ENCODE measurements at places on chromosomes 2 and 18. TPM values are rescaled to one million over a fixed set of nuclear protein-coding genes. Genes with fewer than 3 reads are reported as not detected.

DNA sequence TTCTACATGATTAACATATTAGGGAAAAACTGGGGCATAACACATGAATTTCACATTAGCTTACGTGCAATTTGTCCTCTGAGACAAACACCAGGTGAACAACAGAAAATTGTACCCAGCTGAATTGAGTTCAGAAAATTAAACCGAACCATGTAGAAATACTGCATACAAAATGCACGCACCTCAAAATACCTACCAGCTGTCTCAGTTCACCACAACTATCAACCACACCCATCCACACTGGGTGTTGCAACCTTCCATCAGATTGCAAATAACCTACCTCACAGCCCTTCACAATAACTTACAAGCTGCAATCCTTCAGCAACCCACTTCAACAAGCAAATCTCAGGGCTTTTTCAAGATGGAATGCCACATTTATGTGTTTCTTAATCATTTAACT lies 55.9 kb downstream of the UNC50 start:
- no peak for DNase-seq

DNA sequence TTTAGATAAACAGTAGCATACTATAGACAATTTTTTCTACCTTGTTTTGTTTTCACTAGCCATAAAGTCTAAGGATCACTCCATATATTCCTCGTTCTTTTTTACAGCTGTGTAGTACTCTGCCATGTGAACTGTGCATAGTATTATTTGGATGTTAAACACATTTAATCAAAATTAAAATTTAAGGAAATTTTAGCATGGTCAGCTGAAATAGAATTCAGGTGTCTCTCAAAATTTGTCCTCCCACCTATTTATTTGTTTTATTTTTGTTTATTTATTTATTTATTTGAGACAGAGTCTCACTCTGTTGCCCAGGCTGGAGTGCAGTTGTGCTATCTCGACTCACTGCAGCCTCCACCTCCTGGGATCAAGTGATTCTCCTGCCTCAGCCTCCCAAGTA lies 46.4 kb upstream of the AAK1 start:
- no peak for DNase-seq

GRCh38 chr2:45184606-45185005 lies 175.4 kb upstream of the SIX2 start:
- no peak for DNase-seq

GRCh38 chr2:12617366-12617765 lies 99.4 kb upstream of the TRIB2 start:
- no peak for DNase-seq

GRCh38 chr18:79687806-79688205 lies 8.2 kb downstream of the CTDP1 start:
- no peak for DNase-seq

DNA sequence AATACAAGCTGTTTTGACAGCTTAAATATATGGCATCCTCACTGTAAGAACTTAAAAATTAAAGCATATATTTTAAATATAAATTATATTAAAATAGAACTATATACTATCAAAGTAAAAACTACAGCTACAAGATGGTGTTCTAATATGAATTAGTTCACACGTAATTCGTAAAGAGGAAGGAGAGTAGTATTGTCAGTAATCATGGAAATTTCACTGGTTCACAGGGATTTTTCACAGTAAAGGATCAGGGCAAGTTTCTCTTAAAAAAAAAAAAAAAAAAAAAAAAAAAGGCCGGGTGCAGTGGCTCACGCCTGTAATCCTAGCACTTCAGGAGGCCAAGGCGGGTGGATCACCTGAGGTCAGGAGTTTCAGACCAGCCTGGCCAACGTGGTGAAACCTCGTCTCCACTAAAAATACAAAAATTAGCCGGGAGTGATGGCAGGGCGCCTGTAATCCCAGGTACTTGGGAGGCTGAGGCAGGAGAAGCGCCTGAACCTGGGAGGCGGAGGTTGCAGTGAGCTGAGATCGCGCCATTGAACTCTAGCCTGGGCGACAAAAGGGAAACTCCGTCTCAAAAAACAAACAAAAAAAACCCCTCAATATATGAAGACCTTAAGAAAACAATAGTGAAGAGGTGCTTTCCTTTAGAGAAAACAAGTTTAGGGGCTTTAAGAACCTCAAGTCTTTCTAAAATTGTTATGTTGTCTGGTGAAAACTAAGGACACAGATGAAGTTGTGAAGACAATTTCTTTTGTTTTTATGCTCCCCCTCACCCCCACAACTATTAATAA lies 32.5 kb downstream of the PNO1 start:
- no peak for DNase-seq

GRCh38 chr2:95296880-95297487 lies at the start of gene KCNIP3:
Gene KCNIP3, plus strand, starts transcription at chr2:95297347. Its CDS starts 92 bp downstream, at chr2:95297439.
- no peak for DNase-seq

- DNase-seq, result no peak
Observed at GRCh38 chr18:74012954-74013630, 134.5 kb downstream of the FBXO15 start.

GRCh38 chr2:195659114-195659513 lies 2.1 kb downstream of the SLC39A10 start:
- DNase-seq, result no peak

DNA sequence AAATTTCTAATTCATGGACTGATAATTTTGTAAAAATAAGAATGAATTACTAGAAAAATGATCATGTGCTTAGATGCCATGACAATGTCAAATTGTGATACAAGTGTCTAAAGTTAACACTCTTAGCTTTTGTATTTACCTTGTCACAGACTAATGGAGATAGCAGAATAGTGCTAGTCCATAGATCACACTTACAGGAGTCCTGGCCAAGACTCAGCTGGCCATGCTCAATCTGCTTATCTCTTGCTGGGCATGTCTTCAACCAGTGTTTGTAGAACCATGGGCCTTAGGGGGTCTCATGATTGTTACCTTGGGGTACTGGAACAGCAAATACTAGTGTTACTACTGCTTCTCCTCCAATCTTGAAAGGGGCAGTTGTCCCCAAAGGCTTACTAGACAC lies 44.0 kb downstream of the TET3 start:
- no peak for DNase-seq

Gene EVA1A
- total RNA-seq, result not detected

Gene HK2
- total RNA-seq, result 111 TPM

Gene CLK1
- 108 TPM for total RNA-seq

Gene SLC16A14
- total RNA-seq, result 0.74 TPM

Gene DOK6
- not detected for total RNA-seq
